Smooth muscle cell of bladder (primary cell): ENCODE measurements at places on chromosomes 2 and 18. TPM values are rescaled to one million over a fixed set of nuclear protein-coding genes. Genes with fewer than 3 reads are reported as not detected.

The TMEM185B gene
- total RNA-seq: 18.1 and 23.9 TPM in 2 replicates

The DPP4 gene
- total RNA-seq: 235 and 251 TPM in 2 replicates

The SCG2 gene
- 2.1 and 3.3 TPM in 2 replicates for total RNA-seq

The HOXD13 gene
- 0.09 and 0.28 TPM in 2 replicates for total RNA-seq

The IGFBP5 gene
- total RNA-seq: 928 and 1,359 TPM in 2 replicates

The BIN1 gene
- total RNA-seq: 140 TPM in 2 replicates

The CRYGC gene
- not detected in 2 replicates for total RNA-seq
